NCI-H2107 (cell line): ENCODE measurements at places on chromosomes 5 and 9.

DNA sequence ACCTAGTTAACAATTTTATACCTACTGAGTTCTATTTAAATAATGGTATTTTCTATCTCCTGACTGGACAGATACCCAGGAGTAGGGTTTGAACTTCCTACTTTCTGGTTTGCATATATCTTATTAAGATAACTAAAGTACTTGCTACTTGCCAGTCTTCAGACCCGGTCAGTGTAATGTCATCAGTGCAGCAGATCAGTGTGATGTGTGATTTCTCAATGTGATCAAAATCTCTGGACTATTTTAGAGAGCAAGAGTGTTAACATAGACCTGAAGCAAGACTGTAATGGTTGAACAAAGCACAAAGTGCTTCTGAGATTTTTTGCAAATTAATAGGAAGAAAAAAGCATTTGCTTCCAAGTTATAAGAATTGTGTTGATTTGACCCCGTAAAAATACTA lies 6.8 kb downstream of the TMEM38B start:
- DNase-seq: no peak

- no peak for DNase-seq
These were observed 117.2 kb downstream of the RPS23 start for GRCh38 chr5:82160948-82161347.

GRCh38 chr5:129904102-129904666 lies at the start of gene CHSY3:
Gene CHSY3 (plus strand): TSS chr5:129904465.
- no peak for DNase-seq

GRCh38 chr5:96584712-96585111 lies 77.5 kb upstream of the CAST start:
- DNase-seq: no peak

DNA sequence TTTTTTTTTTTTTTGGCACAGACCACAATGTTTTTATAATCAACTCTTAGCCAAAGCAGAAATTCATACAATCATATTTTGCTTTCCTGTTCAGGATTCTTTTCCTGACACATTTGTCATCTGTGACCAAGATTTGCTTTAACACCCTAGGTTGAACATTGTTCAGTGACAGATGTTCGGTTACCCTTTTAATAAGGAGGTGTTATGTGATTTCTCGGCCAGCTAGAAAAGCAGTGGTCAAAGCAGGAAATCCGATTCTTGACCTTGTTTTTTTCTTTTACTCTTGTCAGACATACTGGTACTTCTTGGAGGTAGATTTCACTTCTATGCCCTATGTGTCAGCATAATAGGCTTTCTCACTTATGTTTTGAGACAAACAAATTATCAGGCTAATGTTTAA lies 335.3 kb upstream of the ACTBL2 start:
- no peak for DNase-seq

DNA sequence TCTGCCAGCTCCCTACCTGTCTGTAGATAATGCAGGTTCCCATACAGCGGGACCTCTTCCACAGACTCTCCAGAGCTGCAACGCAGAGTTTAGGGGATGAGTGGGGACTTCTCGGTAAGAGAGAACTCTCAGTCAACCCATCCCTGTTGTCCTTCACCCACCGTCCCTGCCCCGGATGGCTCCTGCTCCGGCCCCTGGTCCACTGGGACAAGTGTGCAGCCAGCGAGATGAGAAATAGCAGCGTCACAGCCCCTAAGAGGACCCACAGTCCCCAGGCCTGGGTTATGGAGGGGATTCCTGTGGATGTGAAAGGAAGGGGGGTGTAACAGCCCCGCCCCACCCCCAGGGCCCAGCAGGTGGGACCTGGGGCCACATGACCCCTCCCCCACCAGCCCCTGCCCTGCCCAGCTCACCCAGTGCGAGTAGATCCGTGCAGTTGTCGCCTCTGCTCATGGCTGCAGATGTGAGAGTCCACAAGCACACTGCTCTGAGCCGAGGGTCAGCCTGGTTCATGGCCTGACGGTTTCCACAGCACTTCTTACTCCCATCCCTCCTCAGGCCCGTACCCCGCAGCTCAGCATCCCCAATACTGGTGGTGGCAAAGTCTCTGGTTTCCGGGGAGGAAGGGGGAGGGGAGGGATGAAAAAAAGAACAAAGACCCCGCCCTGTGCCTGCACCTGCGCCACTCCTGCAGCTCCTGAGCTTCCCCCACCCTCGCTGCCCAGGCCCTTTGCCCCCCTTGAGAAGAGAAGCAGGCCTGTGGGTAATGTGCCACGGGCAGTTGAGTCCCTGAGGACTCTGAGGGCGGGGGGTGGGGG lies at the start of gene SIT1:
SIT1 (minus strand) TSS at position 591 of the 818 bp plus-strand sequence; CDS start at position 513, 78 bp downstream.
- no peak for DNase-seq

- no peak for DNase-seq
These were observed 267.5 kb downstream of the ENC1 start for GRCh38 chr5:74373076-74373475.
